ENCODE measurements at places on chromosomes 6 and 20.

DNA sequence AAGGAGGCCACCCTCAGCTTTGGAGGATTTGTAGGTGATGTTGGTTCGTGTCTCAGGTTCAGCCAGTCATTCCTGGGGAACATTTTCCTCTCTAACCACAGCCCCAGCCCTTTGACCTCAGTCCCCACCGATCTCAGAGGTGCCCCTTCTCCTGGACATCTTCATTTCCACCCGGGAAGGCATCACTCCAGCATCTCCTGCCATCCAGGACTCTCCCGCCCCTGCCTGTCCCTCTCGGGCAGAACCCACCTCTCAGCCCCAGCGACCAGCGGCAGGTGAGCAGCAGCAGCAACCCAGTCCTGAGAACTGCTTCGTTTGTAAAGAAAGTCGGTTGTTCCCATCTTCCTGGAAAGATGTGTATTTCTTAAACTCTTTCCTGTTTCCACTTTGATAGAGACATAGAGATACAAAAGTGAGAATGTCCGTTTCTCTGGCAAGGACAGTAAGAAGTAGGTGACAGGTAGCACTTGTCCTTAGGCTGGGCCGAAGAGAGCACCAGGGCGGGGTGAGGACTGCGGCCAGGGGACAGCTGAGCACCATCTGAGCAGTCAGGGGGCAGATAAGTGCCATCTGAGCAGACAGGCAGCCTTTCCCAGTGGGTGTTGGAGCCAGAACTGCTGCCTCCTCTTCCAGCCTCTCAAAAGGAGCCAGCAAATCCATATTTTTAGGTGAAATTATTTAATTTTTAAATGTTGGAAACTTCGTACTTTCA, 142.2 kb downstream of the CDH4 start:
- DNase-seq, result no peak

DNA sequence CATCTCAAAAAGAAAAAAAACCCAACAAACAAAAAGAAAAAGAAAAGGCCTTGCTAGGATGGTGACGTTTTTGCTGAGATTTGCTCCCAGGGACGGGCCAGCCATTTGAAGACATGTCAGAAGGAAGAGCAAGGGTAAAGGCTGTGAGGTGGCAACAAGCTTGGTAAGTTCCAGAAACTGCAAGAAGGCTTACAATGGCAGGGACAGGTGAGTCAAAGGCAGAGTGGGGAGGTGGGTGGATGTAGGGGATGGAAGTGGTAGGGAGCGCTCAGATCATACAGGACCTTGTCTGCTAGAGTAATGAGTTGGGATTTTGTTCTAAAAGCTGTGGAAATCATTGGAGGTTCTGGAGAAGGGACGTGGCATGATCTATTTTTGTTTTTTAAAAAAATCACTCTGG, 4.3 kb downstream of the KIF3B start:
- no peak for DNase-seq

DNA sequence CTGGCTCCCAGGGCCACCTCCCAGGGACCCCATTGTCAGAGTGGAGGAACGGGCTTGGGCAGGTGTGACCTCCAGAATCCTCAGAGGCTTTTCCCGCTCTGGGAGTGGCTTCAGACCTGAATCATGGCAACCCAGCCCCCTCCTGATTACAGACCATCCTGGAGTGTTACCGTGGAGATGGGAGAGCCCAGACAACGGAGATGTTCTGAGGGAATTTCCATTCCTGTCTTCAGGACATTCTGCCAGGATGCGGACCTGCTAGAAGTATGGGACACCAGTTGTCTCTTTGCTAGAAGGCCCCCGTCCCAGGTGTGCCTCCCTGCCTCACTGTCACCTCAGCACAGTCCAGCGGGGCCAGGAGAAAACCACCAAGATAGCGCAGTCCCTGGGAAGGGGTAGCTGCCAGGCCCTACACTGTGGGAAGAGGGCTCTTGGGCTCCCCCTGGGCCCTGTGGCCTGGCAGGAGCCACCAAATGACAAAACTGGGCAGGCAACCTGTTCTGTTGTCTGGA, 109.9 kb downstream of the PSMB1 start:
- no peak for DNase-seq

DNA sequence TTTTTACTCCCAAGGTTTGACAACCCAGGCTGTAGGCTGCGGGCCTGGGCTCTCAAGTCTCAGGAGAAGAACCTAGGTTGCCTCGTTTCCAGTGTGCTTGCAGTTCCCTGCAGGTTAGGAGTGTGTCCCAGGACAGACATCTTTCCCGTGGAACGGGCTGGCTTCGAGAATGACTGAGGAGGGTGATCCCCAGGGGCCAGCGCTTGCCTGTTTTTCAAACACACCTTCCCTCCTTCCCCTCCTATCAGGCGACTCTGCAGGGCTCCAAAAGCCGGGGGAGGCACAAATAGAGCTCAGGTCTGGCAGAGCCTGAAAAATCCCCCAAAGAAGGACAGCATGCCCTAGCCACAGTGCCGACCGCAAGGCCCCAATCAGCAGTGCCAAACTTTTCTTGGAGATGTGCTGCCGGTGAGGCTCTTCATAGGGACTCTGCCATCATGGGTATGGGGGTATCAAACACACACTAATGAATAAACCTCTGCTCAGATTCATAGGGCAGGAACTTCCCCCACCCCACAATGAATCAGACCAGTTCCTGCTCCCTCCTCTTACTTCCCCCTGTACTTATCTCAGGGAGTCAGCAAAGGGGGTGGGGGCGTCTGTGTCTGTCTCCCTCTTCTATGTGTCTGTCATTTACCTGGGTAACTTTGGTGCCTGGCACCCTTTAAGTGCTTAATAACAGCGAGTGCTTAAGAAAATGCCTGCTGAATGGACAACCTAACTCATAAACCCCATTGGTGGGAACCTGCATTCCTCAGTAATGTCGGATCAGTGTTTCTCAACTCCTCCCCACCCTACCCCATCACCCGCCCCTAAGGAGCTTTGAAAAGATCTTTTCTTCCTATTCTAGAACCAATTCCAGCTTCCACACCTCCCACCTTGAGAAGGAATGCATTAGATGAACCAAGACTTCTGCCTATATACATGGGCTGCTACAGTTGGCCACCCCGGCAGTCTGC, 1.6 kb downstream of the KCNG1 start:
- DNase-seq, result no peak

- peak; percentile 62 for DNase-seq
These were observed 25.1 kb downstream of the MYBL2 start for GRCh38 chr20:43691928-43692524.

GRCh38 chr6:11236076-11236750, 3.7 kb upstream of the NEDD9 start:
- DNase-seq, result no peak

- no peak for DNase-seq
These were observed 652.1 kb downstream of the CBLN4 start for GRCh38 chr20:55353206-55353605.

GRCh38 chr6:143821359-143821758, 21.8 kb upstream of the LTV1 start:
- DNase-seq, result no peak

- DNase-seq, result no peak
These were observed 35.3 kb downstream of the EZR start for GRCh38 chr6:158783851-158784250.

GRCh38 chr6:168179702-168180382, 100.8 kb upstream of the FRMD1 start:
- no peak for DNase-seq

GRCh38 chr20:50039706-50040431, 57.1 kb downstream of the SNAI1 start:
- no peak for DNase-seq

GRCh38 chr6:165774903-165775601, 112.0 kb upstream of the PDE10A start:
- DNase-seq, result peak; percentile 64

- peak; percentile 76 for DNase-seq
These were observed 8.8 kb downstream of the SLC17A9 start for GRCh38 chr20:62961310-62961783.

GRCh38 chr20:38184101-38184500, 19.0 kb upstream of the TGM2 start:
- DNase-seq, result no peak

- no peak for DNase-seq
These were observed 3.9 kb upstream of the DSE start for GRCh38 chr6:116366740-116367275.

- DNase-seq, result peak; percentile 91
These were observed 492.0 kb upstream of the NRSN1 start for GRCh38 chr6:23633996-23634395.
